ENCODE measurements at places on chromosomes 2 and 18.

- no peak for DNase-seq
Observed at GRCh38 chr2:241885946-241886643, 16.6 kb downstream of the RTP5 start.

- DNase-seq = no peak
Observed at GRCh38 chr2:187879491-187879890, 325.3 kb upstream of the TFPI start.

GRCh38 chr18:3595369-3596273 is 145.6 kb downstream of the TGIF1 start:
- DNase-seq = no peak

GRCh38 chr18:57832730-57833129 is 29.6 kb upstream of the ATP8B1 start:
- DNase-seq = no peak

DNA sequence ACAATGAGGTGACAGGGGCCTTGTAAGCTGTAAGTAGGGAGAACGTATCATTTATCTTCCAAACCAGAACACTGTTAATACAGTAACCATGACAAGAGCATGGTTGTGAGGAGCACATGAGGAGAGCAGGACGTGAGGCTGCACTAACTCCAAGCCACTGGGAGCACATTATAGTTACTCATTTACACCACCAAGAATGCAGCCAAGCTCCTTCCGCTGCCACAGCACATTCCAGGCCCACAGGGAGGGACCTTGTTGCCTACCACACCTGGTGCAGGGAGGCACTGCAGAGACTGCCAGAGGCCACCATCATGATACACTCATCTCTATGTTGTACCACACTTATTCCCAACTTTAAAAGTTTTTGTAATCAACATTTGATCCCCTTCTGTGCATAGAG is 13.5 kb upstream of the SFXN5 start:
- DNase-seq = no peak

- no peak for DNase-seq
Observed at GRCh38 chr2:12432985-12433625, 283.6 kb upstream of the TRIB2 start.

- DNase-seq = no peak
Observed at GRCh38 chr2:152407204-152407721, 72.3 kb downstream of the FMNL2 start.

DNA sequence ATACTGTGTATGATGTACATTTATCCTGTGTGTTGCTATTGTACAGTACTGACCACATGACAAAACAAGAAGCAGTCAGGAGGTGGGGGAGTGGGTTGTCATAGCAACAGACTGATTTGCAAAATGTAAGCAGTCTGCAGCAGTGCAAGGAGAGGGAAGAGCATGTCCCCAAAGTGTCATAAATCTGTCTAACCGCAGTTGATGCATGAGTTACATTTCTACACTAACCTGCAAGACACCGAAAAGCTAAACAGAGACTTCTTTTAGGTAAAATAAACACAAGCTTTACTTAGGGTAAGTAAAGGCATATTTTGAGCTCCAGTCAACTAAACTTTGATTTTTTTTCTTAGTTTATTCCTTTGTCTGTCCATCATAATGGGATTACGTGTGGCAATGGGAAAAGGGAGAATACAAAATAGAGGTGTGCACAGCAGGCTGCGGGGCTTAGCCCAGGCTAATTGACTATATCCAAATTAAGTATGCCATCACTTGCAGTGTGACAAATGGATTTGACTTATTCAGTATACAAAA is 134.5 kb downstream of the MEIS1 start:
- no peak for DNase-seq

DNA sequence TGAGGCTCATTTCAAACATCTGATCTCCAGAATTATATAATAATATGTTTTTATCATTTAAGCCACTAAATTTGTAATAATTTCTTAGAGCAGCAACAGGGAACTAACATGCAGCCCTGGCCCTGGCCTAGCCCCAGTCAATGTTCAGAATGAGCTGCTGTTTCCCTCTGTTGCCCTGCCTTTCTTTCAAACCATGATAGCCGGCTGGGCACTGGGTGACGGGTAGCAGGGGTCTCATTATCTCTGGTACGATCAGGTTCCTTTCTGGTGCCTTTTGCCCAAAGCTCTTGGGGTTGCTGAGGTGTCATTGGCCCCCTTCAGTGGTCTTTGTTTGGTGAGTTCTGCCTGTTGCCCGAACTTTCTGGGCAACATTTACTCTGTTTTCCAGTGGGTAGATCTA is 63.1 kb downstream of the THNSL2 start:
- no peak for DNase-seq

- no peak for DNase-seq
Observed at GRCh38 chr2:219430633-219431615, 3.7 kb upstream of the SPEG start.

GRCh38 chr2:35081001-35081621 is 1274.5 kb upstream of the CRIM1 start:
- no peak for DNase-seq

DNA sequence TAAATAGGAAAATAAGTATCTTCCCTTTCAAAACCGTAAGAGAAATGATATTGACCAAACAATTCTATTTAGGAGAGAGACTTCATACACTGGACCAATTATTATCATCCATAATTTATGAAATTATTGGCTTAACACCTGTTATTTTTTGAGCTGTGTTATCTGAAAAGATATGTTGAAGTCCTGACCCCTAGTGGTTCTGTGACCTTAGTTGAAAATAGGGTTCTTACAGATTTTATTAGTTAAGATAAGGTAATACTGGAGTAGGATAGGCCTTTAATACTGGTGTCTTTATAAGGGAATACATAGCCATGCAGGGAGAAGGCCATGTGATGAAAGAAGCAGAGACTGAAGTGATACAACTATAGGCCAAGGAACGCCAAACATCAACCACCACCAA is 659.6 kb downstream of the DCC start:
- DNase-seq = no peak

All from activated naive CD8-positive, alpha-beta T cell treated with anti-CD3 and anti-CD28 coated beads, Interleukin-2, amount 10 ng/mL, durations not matched to agents 7 days and 5 days (primary cell).